CMK (cell line): ENCODE measurements at places on chromosomes 7 and 10.

DNA sequence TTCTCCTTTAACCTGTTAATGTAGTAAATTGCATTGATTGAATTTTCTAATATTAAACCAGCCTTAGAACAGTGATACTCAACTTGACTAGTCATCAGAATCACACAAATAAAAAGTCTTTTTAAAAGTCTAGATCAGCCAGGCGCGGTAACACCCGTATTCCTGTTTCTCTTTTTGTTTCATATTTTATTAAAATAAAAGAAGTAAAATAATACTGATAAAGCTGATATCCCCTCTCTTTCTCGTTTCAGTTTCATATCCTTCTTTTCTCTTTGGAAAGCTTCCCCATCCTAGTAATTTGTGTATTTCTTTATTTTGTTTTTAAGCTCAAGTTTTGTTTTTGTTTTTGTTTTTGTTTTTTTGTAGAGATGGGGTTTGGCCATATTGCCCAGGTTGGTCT is 9.3 kb downstream of the SMO start:
- no peak for DNase-seq

DNA sequence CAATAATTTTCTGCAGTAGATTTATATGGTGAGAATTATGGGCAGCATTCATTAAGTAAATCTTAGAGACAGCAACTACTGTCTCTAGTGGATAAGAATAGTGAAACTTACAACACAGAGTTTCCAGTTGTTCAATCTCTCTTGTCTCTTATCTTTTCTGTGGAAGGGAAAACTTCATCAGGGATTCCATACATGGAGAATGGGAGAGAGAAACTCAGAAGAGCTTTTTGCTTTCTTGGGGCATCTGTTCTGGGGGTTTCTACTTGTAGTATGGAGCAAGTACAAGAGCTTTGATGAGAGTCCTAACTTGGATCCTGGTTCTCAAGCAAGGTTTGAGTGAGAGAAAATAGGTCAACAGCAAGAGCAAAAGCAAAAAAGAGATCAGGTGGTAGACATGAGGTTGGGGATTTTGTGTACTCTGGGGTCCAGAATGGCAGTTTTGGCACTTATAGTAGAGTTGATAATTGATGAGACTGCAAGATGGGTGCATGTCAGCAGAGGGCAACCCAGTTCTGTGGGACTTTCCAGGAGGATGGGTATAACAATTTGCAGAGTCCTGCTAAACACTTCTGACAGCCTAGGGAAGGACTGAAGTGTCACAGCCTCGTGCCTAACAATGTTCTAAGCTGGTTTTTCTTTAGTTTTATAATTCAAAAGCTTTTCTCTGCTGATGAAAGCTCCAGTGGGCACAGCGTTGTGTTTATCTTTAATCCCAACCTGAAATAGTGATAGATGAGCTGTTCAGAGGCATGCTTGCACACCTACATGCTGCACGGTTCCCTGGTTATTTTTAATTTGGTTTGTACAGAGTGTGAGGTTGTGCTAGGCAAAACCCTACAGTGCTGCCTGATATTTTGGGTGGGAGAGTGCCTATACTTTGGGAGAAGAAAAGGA is 32.0 kb upstream of the STRIP2 start:
- DNase-seq, result no peak

GRCh38 chr10:79463578-79464496 is 18.4 kb upstream of the ZCCHC24 start:
- DNase-seq, result no peak

GRCh38 chr7:150781103-150781502 is 19.1 kb downstream of the TMEM176B start:
- DNase-seq, result no peak

DNA sequence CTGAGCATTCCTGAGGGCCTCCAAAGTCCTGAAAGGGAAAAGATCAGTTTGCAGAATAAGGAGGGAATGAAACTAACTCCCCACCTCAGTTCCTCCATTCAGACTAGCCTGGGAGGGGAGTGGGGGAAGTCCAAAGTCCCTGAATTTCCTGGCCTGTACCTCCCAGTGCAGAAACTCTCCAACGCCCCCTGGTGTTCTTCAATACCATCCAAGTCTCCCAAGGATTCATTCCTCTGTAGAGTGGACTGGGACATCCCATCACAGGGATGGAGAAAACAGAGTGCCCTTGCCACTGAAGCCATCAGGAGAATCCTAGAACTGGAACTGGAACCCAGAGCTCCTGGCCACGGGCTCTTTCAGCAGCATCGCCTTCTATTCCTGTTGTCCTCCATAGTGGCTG is 1.6 kb upstream of the COL13A1 start:
- no peak for DNase-seq

- no peak for DNase-seq
Measured at GRCh38 chr10:23031318-23031717, 64.1 kb upstream of the MSRB2 start.

- no peak for DNase-seq
Measured at GRCh38 chr7:32298408-32299132, 191.6 kb downstream of the LSM5 start.

DNA sequence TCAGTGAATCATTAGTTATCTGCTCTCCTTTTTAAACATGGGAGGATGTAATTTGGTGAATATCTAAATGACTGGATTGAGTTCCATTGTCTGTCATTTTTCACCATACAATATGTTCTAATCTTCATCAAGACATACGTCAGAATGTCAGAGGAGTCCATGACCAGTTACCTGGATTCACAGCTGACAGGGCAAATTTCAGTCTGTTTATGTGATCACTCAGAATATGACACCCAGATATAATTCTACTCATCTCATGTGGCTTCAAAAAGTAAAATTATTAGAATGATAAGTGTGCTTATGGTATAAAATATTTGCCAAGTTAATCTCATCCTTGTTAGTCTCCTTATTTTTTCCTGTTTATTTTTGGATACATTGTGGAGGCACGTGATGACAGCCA is 150.2 kb downstream of the CDC14C start:
- DNase-seq, result no peak

- no peak for DNase-seq
Measured at GRCh38 chr7:113120647-113121046, 2.3 kb upstream of the SMIM30 start.

DNA sequence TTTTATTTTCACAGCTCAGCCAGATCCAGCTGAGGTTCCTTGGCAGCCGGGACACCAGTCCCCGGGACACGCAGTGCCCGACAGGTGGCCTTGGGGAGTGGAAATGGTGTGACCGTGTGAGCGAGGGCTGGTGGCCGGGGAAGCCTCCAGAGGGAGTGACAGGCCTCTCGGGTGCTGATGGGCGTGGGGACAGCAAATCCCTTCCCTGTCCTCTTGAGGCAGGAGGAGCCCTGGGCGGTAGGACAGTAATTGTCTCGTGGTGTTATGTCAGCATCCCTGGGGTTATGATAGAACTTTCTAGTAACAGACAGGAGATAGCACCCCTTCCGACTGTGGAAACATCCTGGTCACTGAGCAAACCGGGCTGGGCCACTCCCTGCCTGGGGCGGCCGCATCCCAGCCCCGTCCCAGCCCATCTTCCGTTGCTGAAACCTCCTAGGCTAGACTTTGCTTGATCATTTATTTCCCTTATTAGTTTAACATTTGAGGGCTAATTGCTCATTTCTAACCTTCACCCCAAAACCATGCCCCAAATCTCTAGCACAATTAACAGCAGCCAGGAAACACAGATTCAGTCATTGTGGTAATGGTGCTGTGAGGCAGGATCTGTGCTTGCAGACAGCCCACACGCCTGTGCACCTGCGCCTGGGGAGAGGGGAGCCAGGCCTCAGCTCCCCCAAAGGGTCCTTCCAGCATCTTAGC is 63.3 kb downstream of the ELFN1 start:
- no peak for DNase-seq

DNA sequence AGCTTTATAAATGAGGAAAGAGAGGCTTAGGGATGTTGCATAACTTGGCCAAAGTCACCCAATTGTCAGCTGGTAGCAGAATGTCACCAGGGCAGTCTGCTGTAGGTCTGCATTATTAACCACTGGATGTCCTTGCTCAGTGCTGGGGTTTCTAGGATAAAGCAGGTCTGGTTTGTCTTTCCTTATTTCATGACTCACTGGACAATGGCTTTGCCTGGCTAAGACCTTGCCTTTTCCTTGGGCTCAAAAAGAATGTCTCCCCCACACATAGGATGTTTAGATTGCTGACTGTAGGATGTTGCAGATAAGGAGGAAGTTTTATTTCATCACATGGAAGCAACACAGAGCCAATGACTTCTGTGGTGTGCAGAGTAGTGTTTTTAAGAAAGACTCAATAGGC is 29.4 kb downstream of the WDFY4 start:
- DNase-seq, result no peak

- no peak for DNase-seq
Measured at GRCh38 chr7:135389971-135390370, 119.9 kb downstream of the CNOT4 start.

- no peak for DNase-seq
Measured at GRCh38 chr10:115856580-115856979, 416.4 kb downstream of the GFRA1 start.

- no peak for DNase-seq
Measured at GRCh38 chr7:91636129-91636724, 244.3 kb downstream of the MTERF1 start.

- DNase-seq, result no peak
Measured at GRCh38 chr7:9582824-9583223, 1149.4 kb downstream of the NXPH1 start.

GRCh38 chr10:124213471-124213870 is 120.1 kb upstream of the CHST15 start:
- DNase-seq, result no peak

DNA sequence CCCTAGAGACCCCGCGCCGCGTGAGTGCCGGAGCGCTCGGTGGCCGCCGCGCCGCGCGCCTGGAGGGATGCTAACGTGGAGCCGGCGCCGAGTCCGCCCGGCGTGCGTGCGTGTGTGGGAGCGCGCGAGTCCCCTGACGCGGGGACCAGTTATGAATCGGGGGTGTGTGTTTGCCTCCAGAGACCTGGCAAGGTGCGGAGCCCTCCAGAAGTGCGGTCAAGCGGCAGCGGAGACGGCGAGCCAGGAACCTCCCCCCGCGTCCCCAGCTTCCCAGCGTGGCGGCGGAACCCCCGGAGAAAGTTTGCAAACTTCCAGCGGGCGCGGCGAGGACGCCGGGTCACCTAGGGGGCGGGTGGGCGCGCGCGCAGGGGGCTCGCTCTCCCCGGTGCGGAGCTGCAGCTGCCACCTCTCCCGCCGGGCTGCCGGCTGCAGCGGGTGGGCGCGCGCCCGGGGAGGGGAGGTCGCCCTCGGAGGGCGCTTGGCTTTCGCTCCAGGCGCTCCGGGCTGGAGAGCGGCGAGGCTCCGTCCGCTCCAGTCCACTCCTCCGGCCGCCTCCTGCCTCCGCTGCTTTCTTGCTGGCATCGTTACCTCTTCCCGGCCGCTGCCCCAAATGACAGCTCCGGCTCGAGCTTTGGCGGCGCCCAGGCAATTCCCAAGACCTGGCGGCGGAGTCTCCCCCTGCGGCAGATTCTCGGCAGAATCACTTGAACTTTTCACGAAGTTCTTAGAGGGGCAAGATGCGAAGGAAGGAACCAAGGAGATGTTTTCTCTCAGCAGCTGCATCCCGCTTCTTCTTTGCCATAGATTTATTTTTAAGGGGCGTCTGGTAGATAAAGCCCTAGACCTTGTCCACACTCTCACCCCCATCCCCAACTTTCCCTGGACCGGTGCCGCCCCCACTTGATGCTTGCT is 2.3 kb upstream of the CREB5 start:
- no peak for DNase-seq

DNA sequence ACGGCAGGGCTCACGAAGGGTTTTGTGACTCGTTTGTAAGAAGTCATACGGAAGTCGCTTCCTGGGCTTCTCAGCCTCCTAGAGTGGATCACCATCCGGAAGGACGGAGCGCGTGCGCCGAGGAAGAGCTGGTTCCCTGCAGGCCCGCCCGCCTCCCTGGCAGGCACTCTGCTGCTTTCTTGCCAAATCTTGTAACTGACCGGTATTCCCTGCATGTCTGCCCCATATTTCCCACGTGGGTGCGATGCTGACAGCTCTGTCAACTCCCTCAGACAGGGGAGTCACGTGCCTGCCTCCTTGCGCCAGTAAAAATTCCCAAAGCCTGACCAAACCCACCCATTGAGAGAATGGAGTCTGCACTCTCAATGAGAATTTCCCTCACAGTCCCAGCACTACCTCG is 12.7 kb downstream of the SHH start:
- DNase-seq, result no peak

DNA sequence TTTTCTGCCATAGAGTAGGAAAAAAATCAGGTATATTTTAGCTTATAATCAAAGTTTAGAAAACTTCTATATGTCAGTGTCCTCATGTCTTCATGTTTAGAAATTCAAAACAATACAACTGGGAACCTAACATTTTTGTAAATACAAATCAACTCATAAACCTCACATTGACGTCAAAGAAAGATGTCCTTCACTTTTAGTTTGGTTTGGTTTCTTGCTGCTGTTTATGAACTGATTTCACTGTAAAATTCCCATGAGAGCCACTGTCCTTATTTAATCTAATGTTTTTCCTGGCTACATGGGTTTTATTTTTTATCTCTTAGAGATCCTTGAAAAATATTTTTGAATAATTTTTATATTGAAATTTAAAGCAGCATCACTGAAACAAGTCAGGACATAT is 208.4 kb downstream of the DYNC1I1 start:
- DNase-seq, result no peak

GRCh38 chr10:87669752-87670151 is 10.1 kb downstream of the PAPSS2 start:
- DNase-seq, result no peak

DNA sequence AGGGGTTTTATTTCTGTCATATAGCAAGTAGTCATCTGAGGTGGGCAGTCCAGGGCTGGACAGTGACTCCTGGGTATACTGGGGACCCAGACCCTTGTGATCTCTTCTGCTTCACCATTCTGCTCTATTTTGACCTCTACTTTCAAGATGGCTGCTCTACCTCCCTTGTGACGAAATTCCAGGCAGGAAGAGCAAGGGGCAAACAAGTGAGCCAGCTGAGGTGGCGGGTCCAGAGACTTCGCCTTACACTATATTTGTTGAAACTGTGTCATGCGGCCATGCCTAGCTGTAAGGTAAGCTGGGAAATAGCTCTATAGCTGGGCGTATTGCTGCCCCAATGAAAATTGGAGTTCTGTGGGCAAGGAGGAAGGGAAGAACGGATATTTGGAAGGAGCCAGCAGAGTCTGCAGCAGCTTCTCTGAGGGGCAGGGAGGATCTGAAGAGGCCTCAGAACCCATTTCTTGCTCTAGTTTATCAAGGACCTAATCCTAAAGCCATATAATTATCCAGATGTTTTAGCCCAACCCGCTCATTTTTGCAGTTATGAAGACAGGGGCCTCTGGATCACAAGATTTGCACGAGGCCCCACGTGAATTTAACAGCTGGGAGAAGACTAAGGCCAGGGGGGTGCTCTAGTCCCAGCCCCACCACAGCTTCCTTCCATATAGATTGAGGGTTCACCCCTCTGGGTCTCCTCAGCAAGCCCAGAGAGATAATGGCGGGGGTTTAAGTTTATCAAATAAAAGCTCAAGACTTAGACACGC is 7.7 kb upstream of the CPA1 start:
- no peak for DNase-seq
